Occipital lobe (tissue), 3 donors: ENCODE measurements at places on chromosomes 5 and 9.

- DNase-seq, result no peak
Measured at GRCh38 chr9:81829195-81829882, 98.9 kb upstream of the SPATA31D4 start.

DNA sequence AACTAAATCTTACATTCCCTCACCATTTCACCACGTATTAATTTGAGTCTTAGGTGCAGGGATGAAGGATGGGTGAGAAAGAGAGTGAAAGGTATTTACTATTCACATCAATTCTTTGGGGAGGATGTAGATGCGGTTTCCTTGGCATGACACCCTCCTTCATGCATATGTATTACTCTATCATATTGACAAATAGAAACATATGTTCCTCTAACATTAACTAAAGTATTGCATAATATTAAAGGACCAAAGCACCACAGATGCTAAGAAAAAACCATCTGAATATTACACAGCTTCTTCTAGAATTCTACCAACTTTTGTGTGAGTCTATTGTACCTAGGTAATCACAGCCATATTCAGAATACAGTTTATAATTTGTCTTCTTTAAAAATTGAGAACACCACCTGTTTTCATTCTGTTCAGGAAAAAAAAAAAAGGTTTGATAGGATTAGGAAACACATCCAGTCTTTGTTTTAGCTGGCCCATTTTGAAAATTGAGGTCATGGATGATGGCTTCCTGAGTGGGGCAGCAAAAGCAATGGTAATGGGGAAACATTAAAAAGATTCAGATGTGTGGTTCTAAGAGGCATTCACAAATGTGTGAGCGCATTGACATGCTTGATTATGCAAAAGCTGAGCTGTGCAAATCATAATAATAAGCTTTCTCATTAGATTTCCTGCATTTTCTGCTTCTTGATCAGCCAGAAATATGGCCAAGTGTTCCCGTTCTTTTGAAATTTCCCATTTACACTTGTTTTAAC is 1011.5 kb upstream of the NUDT12 start:
- no peak for DNase-seq

GRCh38 chr5:111480346-111480745 is 32.0 kb downstream of the STARD4 start:
- DNase-seq, result no peak

DNA sequence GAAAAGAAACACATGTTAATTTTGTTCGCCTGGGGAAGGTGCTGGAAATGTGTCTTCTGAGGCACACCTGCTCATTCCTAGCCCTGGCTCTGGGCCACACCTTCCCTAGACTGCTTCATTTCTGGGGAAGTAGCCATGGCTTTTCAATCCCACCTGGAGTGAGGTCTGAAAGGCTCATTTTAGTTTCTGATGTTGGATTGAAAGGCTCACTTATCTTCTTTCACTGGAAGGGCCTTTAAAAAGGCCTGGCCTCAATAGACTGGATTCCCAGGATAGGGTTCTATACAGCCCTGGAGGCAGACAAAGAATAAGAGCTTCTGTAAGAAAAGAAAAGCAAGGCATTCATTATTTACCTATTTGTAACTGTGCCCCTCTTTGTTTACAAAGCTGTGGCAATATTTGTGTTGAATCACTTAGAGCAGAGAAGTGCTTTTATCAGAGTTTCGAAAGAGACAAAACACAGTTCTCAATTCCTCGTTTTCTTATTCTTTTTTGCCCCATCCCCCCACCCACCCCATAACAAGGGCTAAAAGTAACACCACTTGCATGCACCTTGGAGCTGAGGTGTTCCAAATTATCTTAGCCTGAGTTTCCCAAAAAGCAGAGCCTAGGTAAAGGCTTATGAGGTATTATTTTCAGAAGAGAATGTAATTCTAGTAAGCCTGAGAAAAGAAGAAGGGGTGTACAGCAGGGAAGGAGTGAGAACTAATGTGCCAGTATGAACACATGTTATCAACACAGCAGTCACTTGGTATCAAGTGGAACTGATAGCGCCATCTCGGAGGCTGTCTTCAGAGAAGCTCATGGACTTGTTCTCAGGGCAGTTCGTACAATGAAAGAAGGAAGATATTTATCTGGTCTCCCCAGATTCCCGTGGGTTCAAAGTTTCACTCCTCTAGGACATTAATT is 413.1 kb downstream of the KCTD16 start:
- DNase-seq, result no peak

DNA sequence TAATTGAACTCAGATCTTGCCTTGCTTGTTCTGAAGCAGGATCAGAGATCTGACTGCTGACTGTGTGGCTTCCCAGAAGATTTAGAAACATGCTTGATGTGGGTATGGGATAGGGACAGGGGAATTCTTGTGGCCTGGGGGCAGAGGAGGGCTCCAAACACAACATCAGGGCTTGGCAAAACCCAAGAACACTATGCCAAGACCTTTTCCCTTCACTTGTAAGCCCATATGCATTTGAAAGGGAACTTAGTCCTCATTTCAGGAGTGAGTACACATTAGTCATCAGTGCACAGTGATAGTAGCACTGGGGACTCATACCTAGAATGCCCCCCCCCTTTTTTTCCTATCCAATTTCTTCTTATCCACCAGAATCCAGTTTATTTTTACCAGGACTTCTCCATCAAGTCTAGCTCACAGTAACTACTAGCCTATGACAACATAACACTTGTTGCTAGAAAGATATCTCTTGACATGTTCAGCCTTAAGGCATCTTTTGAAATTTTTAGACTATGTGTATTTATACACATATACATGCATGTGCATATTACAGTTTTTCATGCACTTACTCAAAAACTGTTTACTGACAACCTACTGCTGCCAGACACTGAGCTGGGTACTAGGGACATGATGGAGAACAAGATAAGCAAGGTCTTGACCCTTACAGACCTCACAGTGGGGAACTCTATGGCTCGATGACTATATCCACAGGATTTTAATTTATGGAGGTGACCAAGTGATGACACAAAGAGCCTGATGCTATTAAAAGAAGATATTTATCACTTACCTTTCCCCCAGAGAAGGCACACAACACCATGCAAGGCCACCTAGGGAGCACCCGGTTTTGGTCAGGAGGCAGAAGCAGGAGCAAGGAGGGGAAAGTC is 158.3 kb upstream of the MAP3K1 start:
- DNase-seq, result no peak
